ENCODE measurements at places on chromosomes 16 and 17. TPM values are rescaled to one million over a fixed set of nuclear protein-coding genes. Genes with fewer than 3 reads are reported as not detected.

CACNG4 gene
- 9.2 TPM for total RNA-seq

ACBD4 gene
- total RNA-seq, result 8.9 TPM

ZG16 gene
- total RNA-seq, result not detected

ASIC2 gene
- total RNA-seq, result 2.4 TPM

LASP1 gene
- 270 TPM for total RNA-seq

UNC45B gene
- total RNA-seq, result not detected

SLC52A1 gene
- total RNA-seq, result 1.2 TPM

SPATA33 gene
- 16.6 TPM for total RNA-seq

TBC1D3G gene
- total RNA-seq, result not detected

NPIPB5 gene
- 21.2 TPM for total RNA-seq

KRTAP2-1 gene
- not detected for total RNA-seq

SLC6A2 gene
- not detected for total RNA-seq

MT1F gene
- 12.9 TPM for total RNA-seq

TELO2 gene
- total RNA-seq, result 43.6 TPM

SMURF2 gene
- 36.8 TPM for total RNA-seq

SLFN11 gene
- 5.7 TPM for total RNA-seq

IRF8 gene
- 0.29 TPM for total RNA-seq

PRR35 gene
- 0.05 TPM for total RNA-seq

NXN gene
- total RNA-seq, result 25.8 TPM

SDR42E1 gene
- 1.2 TPM for total RNA-seq

PYDC1 gene
- not detected for total RNA-seq

FASN gene
- total RNA-seq, result 142 TPM

KRT32 gene
- not detected for total RNA-seq

PTX4 gene
- not detected for total RNA-seq

CA4 gene
- total RNA-seq, result not detected

TRIM25 gene
- total RNA-seq, result 79.4 TPM

PPP1R1B gene
- not detected for total RNA-seq

SALL1 gene
- 0.28 TPM for total RNA-seq

TNFRSF17 gene
- total RNA-seq, result not detected

DHX58 gene
- total RNA-seq, result 0.32 TPM

UMOD gene
- total RNA-seq, result not detected

NPIPA3 gene
- total RNA-seq, result 1.1 TPM

KRTAP2-2 gene
- not detected for total RNA-seq

All from A549 treated with DMSO at 1 μM for 4 hours (cell line).